ENCODE measurements at places on chromosomes 1 and 21.

DNA sequence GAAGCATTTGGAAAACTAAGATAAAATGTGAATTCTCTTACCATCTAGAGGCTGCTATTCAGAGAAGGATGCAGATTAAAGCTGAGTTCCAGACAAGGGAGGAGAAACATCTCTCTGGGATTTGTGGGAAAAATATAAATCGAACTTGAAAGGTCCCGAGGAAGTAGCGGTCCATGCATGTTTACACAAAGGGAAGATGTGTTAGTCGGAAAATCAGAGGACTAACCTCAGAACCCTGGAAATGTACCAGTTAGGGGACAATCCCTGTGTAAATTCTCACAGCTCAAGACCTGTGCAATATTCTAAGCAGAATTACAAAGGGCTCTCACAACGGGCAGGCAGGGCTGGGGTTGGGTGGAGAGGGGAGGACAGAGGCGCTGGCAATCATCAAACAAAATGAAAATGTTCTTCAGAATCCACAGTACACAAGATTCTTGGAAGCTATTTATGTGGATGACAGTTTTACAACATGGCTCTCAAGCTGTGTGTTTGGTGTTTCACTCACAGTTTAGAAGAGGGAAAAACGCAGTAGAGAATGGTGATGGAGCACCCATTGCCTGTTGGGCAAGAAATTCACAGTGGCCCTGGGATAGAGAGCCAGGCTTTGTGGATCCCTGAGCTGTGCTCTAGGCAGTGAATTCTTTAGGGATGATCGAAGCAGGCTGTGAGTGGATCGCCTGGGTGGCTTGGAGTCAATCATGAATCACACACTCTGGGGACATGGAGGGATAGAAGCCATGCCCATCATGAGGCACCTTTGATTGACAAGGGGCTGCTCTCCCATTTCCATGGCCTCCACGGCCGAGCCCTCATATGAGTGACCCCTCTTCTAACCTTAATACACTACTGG lies 47.6 kb downstream of the KCNJ6 start:
- DNase-seq = no peak

DNA sequence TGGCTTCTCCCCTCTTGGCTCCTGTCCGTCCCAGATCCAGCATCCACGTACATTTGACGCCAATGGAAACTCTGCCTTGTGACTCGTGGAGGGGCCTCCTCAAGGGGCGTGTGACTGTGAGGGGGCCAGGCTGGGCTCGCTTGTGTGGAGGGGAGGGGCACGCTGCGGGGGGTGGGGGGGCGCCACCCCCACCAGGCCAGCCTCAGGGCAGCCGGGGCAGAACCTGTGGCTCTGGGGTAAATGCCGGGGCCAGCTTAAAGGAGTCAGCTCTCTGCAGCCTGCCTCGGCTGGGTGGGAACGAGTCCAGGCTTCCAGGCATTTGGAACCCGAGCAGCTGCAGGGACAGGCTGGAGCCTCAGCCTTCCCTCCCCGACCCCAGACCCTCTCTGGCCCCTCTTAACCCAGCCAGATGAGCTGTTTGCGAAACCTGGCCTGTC lies 94.1 kb downstream of the SIK1 start:
- DNase-seq = no peak

DNA sequence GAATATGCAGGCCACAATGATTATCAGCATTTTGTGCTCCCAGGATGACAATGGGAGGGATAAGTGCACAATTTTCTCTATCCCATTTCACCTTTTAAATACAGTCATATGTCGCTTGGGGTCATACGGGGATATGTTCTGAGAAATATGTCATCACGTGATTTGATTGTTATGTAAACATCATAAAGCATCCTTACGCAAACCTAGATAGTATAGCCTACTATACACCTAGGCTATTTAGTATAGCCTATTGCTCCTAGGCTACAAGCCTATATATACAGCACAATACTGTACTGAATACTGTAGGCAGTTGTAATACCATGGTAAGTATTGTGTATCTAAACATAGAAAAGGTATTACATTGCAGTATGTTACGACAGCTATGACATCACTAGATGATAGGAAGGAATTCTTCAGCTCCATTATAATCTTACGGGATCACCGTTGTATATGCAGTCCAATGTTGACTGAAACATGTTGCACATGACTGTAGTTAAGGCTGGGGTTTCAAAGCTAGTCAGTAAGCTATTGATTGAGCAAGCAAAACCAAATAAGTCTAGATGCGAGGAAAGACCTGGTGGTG lies 18.9 kb downstream of the RUSC1 start:
- no peak for DNase-seq

- no peak for DNase-seq
Measured at GRCh38 chr1:183282101-183282855, 96.2 kb downstream of the LAMC2 start.

DNA sequence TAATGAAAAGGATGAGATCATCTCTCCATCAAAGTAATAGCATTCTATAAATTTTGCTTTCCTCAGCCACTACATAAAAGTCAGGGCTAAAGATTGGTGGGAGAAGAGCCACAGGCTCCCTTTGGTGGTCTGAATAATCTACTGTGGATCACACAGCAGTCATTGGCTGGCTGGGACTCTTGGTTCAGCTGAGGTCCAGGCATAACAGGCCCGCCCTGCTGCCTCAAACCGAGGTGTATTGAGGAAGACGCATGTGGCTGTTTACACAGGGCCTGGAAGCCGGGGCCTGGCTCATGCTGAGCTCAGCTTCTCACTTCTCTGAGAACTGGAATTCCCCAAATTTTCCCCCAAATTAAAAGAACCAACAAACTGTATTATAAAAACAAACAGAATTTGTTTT lies 139.2 kb downstream of the PTPRC start:
- no peak for DNase-seq

All from mesenteric fat pad (tissue), 1 donor.